NCI-H1694 (cell line): ENCODE measurements at places on chromosomes 5 and 9.
A peak's percentile ranks its signal among the peaks of the same experiment; 100 is the strongest.

GRCh38 chr5:34957857-34958690 is 28.7 kb downstream of the DNAJC21 start:
- DNase-seq, result peak; percentile 11

- DNase-seq, result no peak
These were observed 12.6 kb downstream of the NR2F1 start for GRCh38 chr5:93595420-93596147.

DNA sequence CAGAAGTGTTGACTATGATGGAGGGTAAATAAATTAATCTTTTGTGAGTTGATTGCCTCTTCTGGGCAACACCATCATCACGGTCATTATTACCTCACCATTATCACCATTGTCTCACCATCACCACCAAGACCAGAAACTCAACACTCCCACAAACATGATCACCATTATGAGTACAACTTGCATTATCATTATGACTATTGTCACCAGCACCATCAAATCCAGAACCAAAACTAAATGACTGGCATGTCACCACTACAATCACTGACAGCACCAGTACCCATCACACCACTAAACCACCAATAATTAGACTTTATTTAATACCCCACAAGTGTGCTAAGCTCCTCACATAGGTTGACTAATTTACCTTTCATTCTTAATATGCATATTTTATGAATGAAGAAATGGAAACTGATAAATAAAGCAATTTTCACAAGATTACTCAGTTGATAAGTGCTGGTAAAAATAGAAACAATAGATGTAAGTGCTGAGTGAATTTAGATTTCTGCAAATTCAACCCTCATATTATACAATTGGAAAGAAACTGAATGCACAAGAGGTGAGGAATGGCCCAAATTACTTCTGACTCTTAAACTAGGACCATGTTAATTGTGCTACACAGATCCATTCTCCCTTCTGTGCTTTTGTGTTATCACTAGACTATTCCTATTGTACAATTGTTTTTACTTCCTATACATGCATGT is 517.8 kb upstream of the PAPPA start:
- DNase-seq, result no peak

DNA sequence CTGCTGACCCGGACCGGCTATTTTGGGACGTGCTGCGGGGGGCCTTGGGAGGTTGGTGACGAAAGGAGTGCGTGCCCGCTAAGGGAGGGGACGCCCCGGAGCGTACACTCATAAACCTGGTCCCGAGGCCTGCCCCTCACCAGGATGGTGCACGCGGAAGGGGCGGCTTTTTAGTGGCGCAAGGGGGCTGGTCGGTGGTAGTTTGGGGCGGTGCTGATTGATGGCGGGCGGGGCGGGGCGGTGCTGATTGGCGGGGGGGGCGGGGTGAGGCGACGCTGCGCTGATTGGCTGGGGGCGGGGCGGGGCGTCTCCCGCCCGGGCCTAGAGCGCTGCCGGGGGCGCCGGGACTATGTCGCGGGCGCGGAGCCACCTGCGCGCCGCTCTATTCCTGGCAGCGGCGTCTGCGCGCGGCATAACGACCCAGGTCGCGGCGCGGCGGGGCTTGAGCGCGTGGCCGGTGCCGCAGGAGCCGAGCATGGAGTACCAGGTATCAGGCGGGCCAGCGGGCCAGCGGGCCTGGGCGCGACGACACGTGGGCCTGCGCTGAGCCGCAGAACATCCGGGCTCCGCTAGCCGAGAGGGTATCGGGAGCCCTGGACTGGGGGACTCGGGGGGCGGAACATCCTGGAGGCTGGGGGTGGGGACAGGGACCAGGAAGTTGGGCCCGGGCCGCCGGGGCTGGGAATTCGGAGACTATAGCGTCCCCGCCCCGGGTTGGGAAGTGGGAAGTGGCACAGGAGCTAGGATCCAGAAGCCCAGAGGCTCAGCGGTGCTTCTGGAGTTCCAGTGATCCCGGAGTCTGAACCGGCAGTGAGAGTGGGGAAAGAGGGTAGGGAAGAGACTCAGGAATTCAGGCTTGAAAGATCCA is at the start of gene FPGS:
Gene FPGS, plus strand, starts transcription at position 307 of the 868 bp plus-strand sequence. Its CDS starts 43 bp downstream, at position 350.
- DNase-seq, result peak; percentile 69

DNA sequence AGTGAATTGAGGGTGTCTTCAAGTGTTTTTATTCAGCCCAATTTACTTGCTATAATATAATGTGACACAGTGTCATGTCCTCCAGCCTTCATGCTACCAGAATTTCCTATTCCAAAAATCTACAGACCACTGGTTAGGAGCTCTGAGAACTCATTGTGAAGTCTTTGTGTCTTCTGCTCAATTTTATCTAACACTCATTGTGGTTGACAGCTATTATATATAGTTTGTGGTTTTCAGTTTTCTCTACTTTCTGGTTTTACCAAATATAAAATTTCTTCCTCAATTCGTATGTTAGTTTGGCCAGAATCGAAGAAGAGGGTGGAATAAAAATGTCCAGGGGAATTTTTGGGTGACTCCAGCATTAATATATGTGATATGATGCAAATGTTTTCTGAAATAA is 509.3 kb upstream of the NUDT12 start:
- no peak for DNase-seq

DNA sequence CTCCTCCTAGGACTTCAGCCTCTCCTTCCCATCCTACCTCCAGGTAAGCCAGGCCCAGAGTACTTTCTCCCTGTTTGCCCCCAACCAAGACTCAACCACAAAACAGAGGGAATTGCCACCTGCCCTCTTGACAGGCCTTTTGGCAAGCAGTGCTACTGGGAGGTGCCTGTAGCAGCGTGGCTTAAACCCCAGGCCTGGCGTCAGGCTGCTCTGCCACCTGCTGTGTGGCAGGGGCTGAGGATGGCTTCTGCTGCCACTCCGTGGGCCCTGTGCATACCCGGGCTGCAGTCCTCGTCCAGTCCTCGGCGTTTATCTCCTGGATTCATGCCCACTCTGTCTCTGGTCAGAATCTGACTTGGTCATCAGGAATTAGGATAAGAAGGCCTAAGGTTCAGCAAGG is 163.1 kb downstream of the PAX5 start:
- DNase-seq, result peak; percentile 81

DNA sequence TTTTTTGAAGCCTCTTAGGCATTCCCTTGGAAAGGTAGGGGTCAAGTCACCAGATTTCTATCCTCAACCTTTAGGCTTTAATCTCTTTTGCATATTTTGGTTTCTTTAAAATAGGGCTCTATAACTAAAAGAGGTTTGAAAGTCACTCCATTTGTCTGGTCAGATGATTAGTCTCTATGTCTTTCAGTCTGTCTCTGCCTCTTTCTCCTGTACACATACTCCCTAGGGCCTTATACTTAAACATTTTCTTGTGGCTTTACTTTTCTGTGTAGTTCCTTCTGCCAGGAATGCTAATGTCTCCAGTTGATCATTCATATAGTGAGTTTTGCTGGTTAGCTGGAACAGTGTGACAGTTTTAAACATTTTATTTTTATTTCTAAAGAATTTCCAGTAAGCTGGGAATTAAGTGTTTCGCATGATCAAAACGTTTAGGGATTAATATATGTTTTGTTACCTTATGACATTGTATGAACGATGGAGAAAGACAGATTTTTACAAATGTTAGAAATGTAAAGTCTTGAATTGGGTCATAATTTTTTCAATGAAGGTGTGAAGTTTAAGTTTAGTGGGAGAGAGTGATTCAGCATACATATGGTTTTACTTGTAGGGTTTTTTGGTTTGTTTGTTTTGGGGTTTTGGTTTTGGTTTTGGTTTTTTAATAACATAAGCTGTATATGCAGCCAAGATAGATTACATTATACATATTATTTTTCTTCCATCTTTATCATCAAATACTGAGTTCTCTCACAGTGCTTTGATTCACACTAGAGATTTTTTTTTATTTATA is 90.6 kb downstream of the ZCCHC7 start:
- DNase-seq, result no peak

DNA sequence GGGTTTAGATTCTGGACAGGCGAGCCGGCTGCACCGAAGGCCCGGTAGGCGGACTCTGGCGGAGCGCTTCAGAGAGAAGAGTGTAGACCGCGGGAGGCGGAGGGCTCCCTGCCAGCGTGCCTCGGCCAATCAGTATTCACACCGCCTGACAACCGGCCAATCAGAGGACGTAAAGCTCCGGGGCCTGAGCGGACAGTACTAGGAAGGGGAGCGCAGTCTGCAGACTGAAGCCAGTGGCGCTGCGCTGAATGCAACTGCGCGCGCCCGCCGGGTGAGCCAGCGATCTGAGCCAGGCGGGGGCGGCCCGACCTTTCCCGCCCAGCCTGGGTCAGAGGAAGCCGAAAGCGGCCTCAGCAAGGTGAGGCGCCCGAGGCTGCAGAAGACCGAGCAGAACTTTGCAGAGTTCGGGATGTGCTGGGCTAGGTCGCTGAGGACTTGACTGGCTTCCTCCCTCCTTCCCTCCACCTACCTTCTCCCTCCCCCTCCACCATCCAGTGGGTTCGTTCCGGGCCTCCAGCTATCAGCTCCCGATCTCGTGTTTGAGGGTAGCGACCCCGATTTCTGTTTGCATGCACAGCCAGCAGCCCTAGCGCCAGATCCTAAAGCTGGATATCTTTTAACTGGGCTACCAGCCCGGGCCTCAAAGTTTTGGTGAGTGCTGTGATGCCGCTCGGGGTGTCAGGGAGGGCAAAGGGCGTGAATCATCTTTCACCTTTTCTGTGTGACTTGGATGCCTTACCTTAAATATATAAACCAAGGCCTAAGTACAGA is at the start of gene DMRT2:
Gene DMRT2, plus strand, starts transcription at position 233 of the 771 bp plus-strand sequence. CDS start 1,257 bp downstream, outside the sequence.
- DNase-seq, result peak; percentile 38

GRCh38 chr5:107532169-107532878 is 138.4 kb downstream of the EFNA5 start:
- DNase-seq, result no peak

GRCh38 chr9:113519426-113520108 is 56.0 kb downstream of the RGS3 start:
- DNase-seq, result no peak

- no peak for DNase-seq
These were observed 47.6 kb downstream of the MRPS27 start for GRCh38 chr5:72272398-72272797.

- no peak for DNase-seq
These were observed 214.2 kb downstream of the ELAVL2 start for GRCh38 chr9:23611869-23612268.

DNA sequence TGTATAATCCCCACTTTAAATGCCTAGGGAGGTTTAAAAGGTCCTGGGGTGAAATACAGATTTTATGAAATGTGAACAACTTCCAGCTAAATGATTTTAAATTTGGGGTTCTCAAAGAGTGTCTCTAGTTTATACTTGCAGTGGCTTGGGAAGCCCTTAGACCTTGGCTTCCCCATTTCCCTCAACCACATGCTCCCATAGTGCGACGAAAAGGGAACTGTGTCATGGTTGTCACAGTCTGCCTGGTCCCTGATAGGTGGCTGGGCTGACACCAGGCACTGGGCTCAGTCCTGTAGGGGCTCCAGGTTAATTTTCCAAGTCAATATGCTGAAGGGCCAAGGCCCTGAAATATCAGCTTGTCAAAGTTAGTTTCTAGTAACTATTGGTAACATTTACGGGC is 10.4 kb upstream of the CXCL14 start:
- DNase-seq, result no peak

DNA sequence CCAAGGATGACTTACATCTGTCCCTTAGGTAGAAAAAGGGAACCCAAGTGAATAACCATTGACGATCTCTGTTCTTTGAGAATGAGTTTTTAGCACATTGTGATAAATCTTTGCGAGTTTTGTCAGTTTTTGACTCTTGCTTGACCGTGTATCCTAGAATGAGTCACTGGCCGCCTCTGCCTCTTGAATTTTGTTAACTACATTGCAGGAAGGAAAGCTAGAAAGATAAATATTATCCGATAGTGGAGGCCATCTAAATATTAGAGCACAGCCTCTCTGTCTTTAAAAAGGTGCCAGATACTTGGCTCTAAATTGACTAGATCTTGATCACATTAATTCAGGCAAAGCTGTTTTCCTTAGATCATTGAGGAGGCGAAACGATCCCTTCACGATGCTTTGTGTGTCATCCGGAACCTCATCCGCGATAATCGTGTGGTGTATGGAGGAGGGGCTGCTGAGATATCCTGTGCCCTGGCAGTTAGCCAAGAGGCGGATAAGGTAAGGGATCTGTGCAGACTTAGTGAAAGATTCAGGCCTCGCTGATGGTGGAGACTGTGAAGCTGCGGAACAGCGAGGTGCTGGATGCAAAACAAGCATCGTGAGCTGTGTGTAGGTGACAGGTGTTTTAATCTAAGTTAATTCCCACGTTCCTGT is 12.2 kb downstream of the CCT5 start:
- DNase-seq, result no peak

GRCh38 chr9:111037708-111038330 is 451 bp downstream of the LPAR1 start:
- no peak for DNase-seq

DNA sequence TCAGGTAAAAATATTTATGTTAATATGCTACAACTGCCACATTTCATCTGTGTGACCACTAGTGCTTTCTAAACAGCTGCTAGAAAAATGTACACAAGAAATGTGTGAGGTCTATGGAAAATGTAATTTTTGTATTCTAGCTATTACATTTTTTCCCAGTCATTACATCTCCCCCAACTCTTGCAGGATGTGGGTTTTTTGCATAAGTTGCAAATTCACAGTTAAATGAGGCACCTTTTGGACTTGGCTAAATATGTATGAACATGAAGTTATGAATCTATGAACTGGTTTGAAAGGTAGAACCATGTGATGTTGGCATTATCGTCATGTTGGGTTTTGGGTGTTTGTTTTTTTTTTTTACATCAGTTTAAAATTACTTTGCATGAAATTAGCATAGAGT is 590.4 kb upstream of the WWC1 start:
- DNase-seq, result no peak

DNA sequence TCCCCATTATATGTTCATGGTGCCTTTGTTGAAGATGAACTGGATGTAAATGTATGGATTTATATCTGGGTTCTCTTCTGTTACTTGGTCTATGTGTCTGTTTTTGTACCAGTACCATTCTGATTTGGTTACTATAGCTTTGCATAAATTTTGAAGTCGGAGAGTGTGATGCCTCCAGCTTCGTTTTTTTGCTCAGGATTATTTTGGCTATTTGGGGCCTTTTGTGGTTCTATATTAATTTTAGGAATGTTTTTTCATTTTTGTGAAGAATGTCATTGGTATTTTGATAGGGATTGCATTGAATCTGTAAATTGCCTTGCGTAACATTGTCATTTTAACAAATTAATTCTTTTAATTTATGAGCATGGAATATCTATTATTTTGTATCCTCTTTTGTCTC is 36.6 kb upstream of the ZNF366 start:
- DNase-seq, result no peak

GRCh38 chr5:16690243-16690852 is 73.6 kb upstream of the RETREG1 start:
- DNase-seq, result peak; percentile 34

DNA sequence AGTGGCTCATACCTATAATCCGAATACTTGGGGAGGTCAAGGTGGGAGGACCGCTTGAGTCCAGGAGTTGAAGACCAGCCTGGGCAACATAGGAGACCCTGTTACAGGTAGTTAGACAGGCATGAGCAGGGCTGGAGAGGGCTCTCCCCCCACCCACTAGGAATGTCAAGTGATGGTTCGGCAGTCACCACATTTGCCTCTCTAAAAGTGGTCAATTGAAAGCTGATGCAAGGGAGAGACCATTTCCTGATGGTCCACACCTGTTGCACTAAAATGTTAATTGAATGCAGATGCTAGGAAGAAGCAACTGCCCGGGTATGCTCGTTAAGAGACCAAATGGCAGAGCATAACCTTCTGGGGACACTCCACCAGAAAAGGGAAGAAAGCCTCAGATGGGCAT is 82.7 kb downstream of the SFXN1 start:
- no peak for DNase-seq

- DNase-seq, result no peak
These were observed 169.6 kb downstream of the SLC12A2 start for GRCh38 chr5:128253161-128253560.
